Activated T-cell treated with anti-CD3 and anti-CD28 coated beads, Interleukin-2, amount 50 U/mL, for 24 hours (primary cell): ENCODE measurements at places on chromosomes 16 and 17.

GRCh38 chr16:17359788-17360390 lies 110.9 kb downstream of the XYLT1 start:
- peak; percentile 70 for DNase-seq

DNA sequence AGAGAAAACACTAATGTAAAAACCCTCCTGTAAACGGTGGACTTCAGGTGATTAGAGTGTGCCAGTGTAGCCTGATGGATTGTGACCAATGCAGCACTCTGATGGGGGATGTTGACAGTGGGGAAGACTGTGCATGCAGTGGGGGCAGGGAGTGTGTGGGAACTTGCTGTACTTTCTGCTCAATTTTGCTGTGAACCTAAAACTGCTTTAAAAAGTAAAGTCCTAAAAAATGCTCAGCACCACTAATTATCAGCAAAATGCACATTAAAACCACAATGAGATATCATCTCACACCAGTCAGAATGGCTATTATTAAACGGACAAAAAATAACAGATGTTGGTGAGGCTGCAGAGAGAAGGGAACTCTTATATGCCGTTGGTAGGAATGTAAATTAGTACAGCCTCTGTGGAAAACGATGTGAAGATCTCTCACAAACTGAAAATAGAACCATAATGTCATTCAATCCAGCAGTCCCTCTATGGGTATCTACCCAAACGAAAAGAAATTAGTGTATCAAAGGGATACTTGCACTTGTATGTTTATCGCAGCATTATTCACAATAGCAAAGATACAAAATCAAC lies 9.7 kb upstream of the ULK2 start:
- no peak for DNase-seq

DNA sequence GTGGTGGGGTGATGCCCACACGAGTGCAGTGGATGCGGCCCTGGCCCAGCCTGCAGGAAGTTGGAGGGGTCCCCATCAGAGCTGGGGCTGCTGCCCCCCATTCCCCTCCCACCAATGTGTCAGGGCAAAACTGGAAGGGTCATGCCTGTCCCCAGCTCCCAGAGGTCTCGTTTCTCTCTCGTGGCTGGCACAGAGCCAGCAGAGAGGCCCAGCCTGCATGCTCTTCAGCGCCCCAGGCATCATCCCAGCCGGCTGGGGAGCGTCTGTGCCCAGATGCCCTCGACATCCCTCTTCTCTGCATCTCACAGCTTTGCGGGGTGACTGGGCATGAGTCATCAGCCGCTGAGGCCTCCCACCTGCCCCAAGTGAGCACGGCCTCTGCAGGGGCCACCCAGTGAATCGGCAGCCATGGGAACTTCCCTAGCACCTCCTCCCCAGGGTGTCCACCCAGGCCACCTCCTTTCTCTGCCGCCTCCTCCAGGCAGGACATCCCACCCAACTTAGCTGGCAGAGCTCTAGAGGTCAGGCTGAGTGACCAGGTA lies 9.8 kb upstream of the CSNK1D start:
- DNase-seq: peak; percentile 74

- DNase-seq: no peak
Observed at GRCh38 chr17:63644846-63645245, 22.6 kb downstream of the MAP3K3 start.

DNA sequence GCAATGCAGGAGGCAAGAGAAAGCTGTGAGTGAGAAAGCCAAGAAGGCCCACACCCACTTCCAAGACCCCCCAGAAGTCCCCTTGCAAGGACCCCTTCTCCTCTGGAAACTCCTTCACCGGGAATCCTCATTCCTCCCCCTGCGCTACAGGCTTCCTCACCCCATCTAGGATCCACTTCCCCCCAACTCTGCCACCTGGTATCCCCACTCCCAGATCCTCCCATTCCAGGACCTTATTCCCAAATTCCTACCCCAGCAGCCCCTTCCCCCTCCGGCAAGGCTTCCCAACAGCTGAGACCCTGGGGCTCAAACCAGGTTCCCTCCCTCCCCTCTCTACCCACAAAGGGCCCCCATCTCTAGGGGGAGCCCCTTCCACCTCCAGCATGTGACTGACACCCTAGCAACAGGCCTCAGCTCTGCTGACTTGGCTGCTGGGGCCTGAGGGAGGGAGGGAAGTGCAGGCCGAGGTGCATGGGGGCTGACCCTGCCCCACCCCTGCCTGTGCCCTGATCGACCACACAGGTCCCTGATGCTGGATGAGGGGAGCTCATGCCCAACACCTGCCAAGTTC lies 2.1 kb downstream of the HSF4 start:
- DNase-seq: no peak

DNA sequence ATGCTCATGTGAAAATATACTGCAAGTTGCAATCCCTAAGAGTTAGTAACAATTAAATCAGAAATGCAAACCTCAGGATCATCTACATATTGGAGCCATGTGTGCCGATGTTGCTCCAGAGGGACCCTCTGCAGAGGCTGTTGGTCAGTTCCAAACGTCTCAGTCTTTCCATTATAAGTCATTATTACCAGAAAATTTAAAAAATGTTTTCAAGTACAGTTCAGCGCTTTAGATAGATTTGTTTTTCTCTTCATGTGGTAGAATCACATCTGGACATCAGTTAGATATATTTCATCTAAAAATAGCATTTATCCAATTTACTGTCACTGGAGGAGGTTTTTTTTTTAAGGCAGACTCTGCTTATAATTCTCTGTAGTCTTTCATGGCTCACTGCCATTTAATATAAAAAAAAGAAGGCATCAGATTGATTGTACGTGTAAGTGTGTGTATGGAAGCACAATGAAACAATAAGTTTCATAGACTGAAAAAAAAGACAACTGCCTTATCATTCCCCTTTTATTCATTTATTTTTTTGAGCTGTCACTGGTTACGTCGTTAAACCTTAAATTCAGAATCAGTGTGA lies 46.1 kb upstream of the MARCHF10 start:
- DNase-seq: no peak

GRCh38 chr17:59520251-59520650 lies 45.2 kb upstream of the DHX40 start:
- no peak for DNase-seq

DNA sequence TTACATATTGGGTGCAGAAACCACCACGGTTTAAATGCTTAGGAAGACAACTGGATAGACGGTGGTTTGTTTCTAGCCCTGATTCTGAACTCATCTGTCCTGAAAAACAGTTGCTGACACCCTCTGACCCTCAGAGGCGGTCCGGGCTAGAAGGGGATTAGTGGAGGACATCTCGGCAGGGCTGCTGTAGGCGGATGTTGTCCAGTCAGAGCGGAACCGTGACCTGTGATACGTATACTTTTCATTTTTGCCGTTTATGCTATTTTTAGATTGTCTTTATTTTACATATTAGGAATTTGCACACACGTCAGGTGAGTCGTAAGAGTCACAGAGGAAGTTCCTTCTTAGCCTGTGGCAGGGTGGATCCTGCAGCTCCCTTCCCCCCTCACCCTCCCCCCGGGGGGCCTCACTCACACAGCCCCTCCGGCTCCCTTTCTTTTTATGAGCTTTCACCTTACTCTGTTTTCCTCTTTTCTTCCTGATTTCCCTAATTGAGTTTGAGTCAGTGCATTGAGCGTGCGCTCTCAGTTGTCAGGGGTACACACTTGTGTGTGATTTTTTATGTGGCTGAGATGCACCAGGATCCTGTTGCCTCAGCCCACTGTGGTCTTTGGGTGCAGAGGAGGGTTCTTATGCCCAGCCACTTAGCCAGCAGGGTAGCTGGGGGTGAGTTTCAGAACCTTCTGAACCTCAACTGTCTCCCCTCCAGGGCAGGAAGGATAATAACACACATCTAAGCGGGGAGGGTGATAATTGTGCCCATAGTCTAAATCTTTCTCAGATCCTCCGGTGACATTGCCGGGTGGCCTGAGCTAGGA lies 211.1 kb upstream of the CHMP6 start:
- DNase-seq: peak; percentile 54

DNA sequence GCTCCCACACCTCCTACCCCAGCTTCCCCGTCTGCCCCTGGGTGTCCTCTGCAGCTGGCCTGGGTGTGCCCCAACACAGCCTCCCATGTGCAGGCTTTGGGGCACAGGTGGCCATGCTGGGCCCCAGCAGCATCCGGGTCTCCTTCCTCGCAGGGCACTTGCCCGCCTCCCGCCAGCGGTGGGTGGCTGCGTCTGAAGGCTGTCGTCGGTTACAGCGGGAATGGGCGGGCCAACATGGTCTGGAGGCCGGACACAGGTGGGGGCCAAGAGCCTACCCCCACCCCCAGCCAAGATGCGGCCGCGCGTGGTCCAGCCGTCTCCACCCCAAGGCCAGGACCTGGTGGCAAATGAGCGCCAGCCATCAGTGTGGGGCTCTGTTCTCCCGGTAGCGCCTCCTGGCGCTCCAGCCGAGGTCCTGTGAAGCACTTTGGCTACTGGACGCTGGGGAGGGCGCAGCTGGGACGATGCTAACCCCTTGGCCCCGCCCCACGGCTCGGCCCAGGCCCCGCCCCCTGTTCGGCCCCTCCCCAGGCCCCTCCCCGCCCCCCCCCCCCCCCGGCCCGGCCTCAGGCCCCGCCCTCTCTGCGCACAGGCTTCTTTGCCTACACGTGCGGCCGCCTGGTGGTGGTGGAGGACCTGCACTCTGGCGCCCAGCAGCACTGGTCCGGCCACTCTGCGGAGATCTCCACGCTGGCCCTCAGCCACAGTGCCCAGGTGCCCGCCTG lies 7.3 kb upstream of the RHOT2 start:
- peak; percentile 75 for DNase-seq

GRCh38 chr17:8210761-8211458 lies 535 bp upstream of the AURKB start:
- peak; percentile 58 for DNase-seq

GRCh38 chr17:27649929-27650328 lies 18.9 kb downstream of the LGALS9 start:
- no peak for DNase-seq

DNA sequence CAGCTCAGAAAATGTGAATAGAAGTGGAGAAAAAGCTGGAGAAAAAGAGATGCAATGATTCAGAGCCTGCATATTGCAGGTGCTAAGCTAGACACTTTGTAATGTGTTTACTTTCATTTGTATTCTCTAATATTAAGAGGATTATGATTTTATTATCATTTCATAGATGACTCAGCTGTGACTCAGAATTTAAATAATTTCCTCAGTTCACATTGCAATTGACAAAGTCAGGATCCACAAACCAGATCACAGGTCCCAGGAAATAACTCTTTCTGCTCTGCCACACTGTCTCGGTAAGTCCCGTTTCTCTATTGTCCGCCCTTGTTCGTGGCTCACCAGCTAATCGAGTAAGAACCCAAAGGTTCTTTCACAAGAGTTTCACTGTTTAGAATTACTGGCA lies 235.4 kb upstream of the MON1B start:
- DNase-seq: no peak

GRCh38 chr17:73210002-73210678 lies 17.3 kb downstream of the COG1 start:
- DNase-seq: no peak

DNA sequence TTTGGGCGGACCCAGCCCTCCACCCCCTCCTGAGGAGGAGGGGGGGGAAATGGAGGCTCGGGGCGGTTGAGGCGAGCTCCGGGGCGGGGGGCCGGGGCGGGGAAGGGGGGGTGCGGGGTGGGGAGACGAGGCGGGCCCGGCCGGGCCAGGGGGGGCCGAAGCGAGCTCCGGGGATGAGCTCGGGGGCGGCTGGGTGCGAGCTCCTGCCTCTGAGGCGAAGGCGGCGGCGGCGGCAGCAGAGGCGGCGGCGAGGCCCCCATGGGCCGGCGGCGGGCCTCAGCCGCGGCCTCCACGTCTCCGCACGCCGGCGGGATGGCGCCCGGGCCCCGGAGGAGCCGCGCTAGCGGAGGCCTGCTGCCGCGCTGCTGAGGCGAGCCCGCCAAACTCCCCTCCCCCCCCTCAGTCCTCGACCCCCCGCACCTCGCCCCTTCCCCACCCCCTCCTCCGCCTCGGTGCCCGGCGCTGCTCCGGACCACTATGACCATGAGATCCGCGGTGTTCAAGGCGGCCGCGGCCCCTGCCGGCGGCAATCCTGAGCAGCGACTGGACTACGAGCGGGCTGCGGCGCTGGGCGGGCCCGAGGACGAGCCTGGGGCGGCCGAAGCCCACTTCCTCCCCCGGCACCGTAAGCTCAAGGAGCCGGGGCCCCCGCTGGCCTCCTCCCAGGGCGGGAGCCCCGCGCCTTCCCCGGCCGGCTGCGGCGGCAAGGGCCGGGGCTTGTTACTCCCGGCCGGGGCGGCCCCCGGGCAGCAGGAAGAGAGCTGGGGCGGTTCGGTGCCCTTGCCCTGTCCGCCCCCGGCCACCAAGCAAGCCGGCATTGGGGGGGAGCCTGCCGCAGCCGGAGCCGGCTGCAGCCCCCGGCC lies 596 bp downstream of the MSL1 start:
- DNase-seq: peak; percentile 70

DNA sequence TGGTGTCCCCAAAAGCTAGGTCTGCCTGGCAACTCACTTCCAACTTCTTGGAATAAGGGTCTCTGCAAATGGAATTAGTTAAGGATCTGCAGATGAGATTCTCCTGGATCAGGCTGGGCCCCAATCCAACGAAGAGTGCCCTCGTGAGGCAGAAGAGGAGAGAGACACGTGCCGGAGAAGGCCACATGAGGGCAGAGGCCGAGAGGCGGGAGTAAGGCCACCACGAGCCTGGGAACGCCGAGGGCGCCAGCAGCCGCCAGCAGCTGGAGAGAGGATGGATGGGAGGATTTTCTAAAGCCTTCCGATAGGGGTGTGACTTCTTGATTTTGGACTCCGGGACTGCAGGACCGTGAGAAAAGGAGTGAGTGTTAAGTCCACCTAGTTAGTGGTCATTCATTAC lies 76.3 kb downstream of the JPH3 start:
- no peak for DNase-seq

- DNase-seq: no peak
Observed at GRCh38 chr16:75761108-75761507, 34.8 kb upstream of the CPHXL start.

DNA sequence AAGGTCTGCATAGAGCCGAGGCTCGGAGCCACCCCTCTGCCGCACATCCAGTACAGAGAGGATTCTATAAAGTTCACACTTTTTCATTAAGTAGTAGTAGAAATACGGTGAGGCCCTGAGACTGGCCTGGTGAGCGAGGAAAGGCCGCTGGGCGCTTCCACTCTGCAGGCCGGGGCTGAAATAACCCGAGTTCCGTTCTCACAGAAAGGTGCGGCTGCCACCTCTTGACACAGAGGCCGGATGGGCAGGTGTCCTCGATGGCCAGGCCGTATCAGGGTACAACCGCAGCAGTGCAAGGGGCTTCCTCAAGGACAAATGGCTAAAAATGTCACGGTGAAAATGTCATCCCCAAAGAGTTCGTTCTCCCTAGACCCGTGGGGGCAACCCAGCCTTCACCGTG lies 770 bp upstream of the PCYT2 start:
- DNase-seq: no peak

DNA sequence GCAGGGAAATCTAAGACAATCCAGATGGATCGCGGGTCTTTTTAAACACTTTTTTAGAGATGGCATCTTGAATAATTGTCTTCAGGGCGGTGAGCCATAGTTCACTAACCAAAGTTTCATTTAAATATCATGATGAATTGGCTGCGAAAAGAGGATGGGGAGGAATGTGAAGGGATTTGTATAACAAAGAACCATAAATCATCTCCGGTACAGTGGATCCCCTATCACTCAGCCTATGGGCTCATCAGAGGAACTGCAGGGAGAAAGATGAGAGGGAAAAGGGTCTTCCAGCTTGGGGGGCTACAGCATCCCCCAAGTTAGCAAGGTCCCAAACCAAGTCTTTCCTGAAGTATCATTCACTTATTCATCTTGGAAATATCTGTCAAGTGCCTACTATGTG lies 16.7 kb upstream of the DDX52 start:
- DNase-seq: no peak

- DNase-seq: no peak
Observed at GRCh38 chr17:50180620-50181019, 14.8 kb downstream of the SGCA start.

GRCh38 chr16:1870365-1871082 lies 1.4 kb downstream of the MEIOB start:
- no peak for DNase-seq

- DNase-seq: no peak
Observed at GRCh38 chr17:79008666-79009387, 737 bp downstream of the CANT1 start.
